ENCODE measurements at places on chromosomes 7 and 10.

GRCh38 chr10:45155784-45156183 is 155.1 kb downstream of the ZNF22 start:
- no peak for DNase-seq

GRCh38 chr7:13044309-13044708 is 356.9 kb downstream of the ARL4A start:
- DNase-seq = no peak

DNA sequence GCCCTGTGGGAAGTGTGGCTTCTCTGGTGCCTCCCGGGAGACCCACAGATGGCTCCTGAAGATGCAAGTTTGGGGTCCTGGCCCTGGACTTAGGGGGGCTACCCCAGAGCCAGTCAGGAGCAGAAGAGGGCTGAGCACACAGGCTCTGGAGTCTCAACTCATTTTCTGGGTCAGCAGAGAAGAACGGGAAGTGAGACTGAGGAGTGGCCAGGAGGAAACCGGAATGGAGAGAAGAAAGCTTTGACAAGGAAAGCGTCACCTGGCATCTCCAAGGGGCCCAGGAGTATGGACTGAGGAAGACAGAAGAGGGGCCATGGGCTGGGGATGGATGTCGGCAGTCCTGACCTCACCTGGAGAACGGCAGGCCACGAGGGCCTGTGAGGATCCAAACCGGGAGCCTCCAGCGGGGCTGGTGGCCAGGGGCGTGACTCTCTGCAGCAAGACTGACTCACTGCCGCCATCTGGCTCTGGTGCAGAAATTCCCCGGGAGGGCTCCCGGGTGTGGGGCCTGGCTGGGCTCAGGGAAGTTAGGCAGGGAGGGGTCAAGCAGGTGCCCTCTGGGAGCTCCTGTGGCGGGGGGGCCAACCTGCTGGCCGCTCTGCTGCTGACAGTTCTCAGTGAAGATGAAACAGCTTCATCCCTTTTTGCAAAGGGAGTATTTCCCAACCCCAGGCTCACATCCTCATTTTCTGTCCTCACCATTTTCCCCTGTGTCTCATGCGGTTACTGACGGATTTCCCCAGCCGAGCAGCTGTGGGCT is 23.6 kb downstream of the DAGLB start:
- DNase-seq = no peak

DNA sequence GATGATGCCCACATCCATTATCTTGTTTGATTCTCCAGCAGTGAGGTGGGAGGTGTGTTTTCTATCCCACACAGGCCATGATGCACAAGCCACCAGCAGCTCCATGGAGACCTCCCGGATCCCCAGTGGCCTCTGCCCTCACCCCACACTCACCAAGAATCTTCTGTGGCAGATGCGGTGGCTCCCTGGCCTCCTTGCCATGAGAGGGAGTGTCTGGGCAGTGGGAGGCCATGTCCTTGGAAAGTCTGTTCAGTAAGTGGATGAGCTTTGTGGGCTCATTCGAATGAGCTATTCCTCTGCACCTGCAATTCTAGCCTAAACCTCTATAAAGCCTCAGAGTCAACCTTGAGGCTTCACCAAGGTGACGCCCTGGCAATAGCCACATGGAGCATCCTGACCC is 243.8 kb downstream of the TCERG1L start:
- DNase-seq = no peak

DNA sequence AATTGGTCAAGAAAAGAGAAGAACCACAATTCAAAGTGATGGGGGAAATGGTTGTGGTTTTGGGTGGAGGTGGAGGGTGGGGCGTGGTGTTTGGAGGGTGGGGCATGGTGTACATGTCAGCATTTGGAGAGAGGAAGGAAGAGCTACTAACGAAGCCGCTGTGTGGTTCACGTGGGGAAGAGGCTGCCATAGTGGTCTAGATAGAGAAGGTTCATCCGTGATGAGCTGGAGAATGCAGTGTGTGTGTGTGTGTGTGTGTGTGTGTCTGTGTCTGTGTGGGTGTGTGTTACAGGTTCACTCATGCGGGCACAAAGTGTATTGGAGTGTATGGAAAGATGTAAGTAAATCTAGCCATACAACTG is 6.1 kb upstream of the VCL start:
- no peak for DNase-seq

DNA sequence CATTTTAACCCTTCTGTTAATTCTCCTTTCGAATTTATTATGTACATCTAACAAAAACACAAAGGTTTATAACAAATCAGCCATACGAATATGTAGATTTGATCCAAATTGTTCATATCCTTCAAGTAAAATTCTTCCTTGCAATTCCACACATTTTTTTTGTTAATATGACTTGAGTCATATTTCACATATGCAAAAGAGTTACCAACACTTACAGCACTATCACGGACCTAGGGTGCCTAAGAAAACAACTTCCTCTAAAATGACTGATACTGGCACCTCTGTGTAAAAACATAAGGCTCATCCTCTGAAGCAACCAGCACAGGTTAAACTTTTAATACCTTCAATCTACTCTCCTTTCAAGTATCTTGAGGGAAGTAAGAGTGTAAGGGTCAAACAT is 451.8 kb downstream of the SEMA3D start:
- DNase-seq = no peak

GRCh38 chr7:98167653-98168052 is 43.6 kb upstream of the BHLHA15 start:
- no peak for DNase-seq

DNA sequence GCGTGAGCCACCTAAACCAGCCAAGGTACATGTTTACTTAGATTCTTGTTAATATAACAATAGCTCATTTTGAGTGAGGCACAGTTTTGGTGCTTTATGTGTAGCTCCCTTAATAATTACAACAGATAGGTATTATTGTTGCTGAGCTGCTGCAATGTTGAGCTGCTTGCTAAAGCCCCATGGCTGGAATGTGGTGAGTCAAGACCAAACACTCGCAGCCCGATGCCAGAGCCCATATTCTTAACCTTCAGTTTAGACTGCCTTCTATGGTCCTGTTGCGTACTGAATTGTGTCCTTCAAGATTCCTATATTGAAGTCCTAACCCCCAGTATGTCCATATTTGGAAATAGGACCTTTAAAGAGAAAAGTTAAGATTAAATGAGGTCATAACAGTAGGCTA is 407.1 kb downstream of the NEBL start:
- no peak for DNase-seq

- DNase-seq = no peak
These were observed 101.1 kb downstream of the TNS3 start for GRCh38 chr7:47480576-47481538.

DNA sequence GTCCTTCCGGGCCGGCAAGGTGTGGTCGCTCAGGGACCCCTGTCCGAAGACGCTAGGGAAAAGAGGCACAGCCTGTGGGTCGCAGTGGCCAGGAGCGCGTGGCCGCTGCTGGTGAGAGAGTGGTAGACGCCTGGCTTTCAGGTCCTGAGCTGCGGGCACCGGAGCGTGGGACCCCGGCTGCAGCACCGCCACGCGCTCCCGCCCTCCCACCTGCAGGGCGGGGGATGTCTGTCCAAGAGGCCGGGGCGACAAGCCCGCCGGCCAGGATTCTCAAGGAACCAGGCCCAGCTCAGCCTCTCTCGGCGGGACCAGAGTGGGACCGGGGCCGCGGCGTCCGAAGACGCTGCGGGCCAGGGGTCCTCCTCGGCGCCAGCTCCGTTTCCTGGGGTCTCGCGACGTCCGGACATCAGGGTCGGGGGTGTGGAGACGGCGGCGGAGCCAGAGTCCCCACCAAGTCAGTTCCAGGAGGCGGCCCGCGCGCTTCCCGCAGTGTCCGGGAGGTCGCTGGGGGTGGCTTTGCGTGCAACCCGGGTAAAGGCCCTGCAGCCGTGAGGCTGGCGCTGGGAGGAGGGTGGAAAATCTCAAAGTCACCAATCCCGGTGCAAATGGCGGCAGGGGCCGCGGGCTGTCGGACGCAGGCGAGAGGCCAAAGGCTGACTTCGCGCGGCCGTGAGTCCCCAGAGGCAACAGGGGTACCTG is 5.5 kb downstream of the ZNF503 start:
- DNase-seq = no peak

DNA sequence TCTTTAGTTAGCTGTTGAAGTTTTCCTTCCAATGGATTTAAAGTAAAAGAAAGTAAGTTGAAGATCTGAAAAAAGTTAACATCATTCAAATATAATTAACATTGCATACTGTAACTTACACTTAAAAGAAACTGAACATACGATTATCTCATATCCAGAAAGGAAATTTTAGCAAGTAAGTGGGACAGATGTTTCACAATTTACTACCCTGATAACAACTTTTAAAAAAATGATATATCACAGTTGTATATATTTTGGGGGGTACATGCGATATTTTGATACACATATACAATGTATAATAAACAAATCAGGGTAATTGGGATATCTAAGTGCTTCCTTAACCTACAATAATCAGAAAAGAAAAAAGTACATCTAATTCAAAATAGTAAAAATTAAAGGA is 44.2 kb downstream of the ASZ1 start:
- no peak for DNase-seq

DNA sequence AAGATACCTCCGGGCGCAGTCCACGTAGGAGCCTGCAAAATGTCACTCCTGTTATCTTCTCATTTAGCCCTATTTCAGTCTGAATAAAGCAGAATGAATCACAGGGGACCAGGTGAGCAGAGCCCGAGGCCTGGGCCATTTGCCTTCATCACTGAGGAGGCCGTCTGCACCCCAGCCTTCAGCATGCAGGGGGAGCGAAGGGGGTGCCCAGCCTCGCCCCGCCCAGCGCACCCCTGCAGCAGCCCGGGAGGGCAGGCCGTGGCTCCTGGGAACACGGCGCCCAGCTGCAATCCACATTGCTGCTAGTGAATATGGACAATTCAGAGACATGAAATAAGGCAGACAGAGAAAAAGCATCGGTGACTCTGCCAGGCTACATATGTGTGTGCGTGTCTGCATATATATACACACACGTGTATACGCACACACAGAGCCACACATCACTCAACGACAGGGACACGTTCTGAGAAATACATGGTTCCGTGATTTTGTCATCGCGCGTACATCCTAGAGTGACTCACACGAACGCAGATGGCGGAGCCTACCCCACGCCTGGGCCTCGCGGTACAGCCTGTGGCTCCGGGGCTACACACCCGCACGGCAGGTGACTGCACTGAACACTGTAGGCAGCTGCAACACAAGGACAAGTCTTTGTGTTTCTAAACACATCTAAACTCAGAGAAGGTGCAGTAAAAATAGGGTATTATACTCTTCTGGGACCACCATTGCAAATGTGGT is 15.2 kb upstream of the ELFN1 start:
- DNase-seq = no peak

- DNase-seq = no peak
These were observed 75.6 kb upstream of the INSIG1 start for GRCh38 chr7:155222061-155222460.

GRCh38 chr7:17815318-17815717 is 125.0 kb downstream of the SNX13 start:
- no peak for DNase-seq

DNA sequence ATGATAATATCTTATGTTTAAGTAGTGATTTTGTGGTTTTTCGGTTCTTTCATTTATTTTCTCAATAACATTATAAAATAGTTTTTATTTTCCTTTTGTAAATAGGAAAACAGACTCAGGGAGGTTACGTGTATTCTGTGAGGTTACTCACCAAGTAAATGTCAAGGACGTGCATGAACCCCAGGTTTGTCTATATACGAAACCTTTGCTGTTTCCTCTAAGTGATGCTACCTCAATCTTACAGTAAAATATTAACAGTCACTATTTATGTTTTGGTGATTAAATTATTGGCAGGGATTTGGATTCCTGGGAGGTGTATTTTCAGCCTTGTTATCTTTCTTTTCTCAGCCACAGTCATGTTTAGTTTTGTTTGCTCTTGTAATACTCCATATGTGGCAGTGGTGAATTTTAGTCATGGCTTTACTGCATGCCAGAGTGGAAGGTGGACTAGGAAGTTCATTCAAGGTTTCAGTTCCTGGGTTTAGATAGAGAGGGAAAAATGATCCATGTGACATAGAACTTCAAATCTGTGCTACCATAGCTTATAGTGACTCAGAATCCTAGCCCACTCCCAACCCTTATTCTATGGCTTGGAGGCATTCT is 139.9 kb downstream of the ARL4A start:
- DNase-seq = no peak

DNA sequence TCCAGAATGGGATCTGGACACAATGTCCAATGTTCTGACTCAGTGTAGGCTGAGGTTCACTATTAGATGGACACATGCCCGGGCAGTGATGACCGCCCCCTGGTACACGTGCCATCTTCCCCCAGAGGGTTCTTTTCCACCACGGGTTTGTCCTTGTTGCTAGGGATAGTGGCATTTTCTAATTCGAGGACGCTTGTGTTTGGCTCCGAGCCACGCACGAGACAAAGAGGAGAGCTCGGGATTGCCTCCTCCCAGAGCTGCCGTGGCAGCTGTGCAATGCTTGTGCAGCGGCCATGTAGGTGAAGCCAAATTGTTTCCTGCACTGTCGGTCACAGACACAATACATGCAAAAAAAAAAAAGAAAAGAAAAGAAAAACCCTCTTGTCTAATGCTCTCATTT is 207.5 kb downstream of the PAXIP1 start:
- DNase-seq = no peak

- no peak for DNase-seq
These were observed 242.5 kb downstream of the CELF2 start for GRCh38 chr10:11260170-11260569.
